ENCODE measurements at places on chromosomes 2 and 18. TPM values are rescaled to one million over a fixed set of nuclear protein-coding genes. Genes with fewer than 3 reads are reported as not detected.

PDCD1 gene
- 7.1 TPM for polyA plus RNA-seq

DNA sequence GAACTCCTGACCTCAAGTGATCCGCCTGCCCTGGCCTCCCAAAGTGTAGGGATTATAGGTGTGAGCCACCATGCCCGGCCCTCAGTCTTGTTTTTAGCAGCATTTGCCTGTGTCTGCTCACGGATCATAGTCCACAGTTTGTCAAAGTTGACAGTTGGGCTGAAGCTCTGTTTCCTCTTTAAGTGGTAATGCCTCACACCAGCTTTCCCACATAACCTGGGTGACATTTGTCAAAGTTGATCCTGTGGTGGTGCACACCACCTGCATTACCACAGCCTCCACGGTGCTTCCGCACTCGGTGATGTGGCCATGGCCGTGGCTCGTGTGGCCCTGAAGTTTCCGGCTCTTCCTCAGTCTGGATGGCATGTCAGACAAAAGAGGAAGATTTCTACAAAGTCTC is 27.1 kb downstream of the RAB31 start:
- DNase-seq, result no peak

DNA sequence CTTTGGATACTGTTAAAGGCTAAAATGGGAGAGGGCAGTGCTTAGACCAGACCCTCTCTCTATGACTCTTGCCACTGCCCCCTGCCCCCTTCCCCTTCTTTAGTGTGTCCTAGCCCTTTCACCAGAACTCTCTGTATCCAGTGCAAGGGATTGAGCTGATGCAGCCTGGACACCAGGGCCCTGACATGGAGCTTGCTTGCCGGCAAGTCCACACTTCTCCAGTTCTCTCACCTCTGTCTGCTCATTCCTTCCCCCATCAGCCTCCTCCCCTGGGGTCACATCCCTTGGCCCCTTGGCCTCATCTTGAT is 1.5 kb upstream of the WNT6 start:
- DNase-seq, result no peak

HOXD12 gene
- polyA plus RNA-seq, result not detected

- DNase-seq, result no peak
Measured at GRCh38 chr2:28438532-28439063, 45.9 kb downstream of the FOSL2 start.

- DNase-seq, result peak; percentile 64
Measured at GRCh38 chr2:127655209-127656073, 9.5 kb downstream of the GPR17 start.

- no peak for DNase-seq
Measured at GRCh38 chr18:46478796-46479195, 178.2 kb downstream of the LOXHD1 start.
